ENCODE measurements at places on chromosomes 5 and 9. TPM values are rescaled to one million over a fixed set of nuclear protein-coding genes. Genes with fewer than 3 reads are reported as not detected.

PCDHA7 gene
- 0.97 TPM for total RNA-seq

- peak; percentile 47 for DNase-seq
These were observed 46.0 kb downstream of the MYO10 start for GRCh38 chr5:16889972-16890519.

PPP2R2B gene
- 5.0 TPM for total RNA-seq

SPAG8 gene
- 0.65 TPM for total RNA-seq

DNA sequence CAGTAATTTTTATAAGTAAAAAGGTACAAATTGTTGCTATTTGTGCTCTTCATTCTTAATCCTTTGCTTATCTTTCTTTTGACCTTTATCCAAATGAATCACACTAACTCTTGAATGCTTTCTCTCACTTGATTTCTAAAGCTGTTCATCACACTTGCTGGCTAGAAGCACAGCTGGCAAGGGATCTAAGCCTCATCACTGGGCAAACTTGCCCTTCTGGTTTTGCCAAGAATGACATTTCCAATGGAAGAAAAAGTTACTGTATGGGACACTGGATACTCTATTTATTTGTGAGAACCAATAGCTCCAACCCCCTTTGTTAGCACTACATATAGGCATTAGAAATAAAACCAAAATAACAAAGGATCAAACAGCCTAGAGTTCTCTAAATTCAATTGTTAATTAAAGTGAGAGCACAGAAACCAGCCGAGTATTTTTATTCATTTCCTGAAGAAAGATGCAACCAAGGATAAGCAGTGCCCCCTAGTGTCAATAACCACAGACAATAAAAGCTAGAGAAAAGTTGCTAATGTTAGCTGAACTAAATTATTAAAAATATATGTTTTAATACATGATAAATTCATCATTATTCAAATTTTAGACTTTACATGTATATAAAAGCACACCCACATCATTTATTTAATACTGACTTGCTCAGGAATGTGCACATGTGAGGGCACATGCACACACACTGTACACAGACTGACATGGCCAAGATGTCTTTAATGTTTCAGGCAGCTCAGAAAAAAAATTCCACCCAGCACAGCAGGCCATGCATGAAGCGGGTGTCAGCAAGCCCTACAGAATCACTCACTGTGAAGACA, 59.8 kb upstream of the POU5F2 start:
- peak; percentile 40 for DNase-seq

ANKRD33B gene
- total RNA-seq = 1.5 TPM

PCDHGA8 gene
- total RNA-seq = 0.06 TPM

DNA sequence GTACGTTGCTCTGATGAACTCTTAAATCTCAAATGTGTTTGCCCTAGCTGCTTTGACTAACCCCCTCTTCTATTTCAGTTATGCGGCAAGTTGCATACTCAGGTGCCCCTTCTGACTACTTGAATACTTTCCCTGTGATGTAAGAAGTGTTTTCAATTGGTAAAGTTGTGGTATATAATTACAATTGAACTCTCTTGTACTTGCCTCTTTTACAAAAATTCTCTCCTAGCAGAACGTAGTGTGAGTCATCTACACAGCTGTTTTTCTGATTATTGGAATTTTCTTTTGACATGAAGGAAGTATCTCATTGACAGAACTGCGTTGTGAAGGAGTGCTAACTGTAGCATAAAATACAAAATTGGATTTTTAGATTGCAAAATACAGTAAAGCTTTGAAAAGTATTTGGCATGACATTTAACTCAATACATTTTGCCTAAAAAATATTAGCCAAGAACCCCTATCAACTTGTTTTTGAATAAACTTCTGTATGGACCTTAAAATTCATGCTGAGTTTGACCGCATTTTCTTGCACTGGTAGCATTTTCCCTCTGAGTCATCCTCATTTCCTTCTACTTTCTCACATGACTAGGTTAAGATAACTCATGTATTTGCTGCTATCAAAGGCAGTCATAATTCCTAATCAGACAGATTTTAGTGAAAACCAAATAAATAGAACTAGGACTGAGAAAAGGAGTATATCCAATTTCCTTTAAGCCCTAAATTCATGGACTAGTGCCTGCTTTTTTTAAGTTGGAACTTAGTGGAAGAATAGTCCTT, 6.3 kb downstream of the CRHBP start:
- DNase-seq = peak; percentile 68

DNA sequence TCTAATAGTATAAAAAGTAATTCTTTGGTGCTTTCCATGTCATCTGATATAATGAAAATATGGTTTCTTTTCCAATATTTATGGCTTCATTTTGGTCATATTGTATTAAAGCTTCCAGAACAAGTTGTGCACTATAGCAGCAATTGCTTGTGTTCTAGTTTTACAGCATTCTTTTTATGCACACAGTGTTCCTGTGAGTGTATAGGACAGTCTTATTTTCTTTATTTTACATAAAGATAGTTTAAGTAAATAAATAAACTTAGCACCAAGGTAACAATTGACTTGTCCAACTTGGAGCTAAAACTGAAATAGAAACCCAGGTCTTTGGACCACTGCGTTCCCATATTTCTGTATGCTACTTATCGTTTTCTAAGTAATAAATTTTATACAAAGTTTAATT, 38.9 kb downstream of the ATG10 start:
- no peak for DNase-seq

TMEM252 gene
- total RNA-seq = not detected

Data from Daoy (cell line).